ENCODE measurements at places on chromosomes 6 and 20.

GRCh38 chr6:12826584-12826983 lies 110.0 kb downstream of the PHACTR1 start:
- DNase-seq: no peak

DNA sequence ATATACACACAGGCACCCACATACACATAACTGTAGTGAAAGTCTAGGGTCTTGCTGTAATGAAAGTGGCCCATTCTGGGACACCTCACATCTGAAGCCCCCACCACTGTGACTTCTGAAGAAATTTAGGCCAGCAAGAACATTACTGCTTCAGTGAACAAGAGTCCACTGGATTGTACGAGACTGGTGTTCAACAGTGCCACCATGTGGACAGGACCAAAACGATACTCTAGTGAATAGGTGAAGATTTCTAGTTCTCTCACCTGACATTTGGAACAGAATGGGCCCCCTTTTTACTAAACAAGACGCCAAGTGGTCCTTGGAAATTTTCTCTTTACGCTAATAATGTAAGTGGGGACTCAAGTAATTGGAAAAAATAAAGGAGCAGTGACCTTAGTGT lies 156.9 kb downstream of the MAFB start:
- DNase-seq: no peak

DNA sequence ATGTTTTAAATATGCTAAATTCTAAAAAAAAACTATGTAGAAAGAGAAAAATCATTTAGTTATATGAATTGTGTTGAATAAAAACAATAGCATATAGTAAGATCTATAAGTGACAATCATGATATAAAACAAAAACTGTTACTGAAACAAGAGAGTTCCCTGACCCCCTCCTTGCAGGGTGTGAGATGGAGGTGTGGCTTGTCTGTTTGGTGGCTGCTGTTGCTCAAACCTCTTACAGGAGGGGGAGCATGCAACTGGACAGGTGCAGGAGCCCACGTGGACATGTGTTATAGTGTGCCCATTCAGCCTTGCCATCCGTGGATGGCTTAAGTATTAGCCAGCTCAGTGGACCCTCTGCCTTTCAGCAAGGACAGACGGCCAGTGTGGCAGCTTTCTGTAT lies 206.7 kb downstream of the MOXD1 start:
- DNase-seq: no peak

- DNase-seq: no peak
Observed at GRCh38 chr6:159508931-159509330, 184.1 kb downstream of the SOD2 start.

GRCh38 chr6:44025226-44025625 lies 102.0 kb downstream of the MRPL14 start:
- DNase-seq: no peak

GRCh38 chr20:16209951-16210361 lies 363.3 kb downstream of the KIF16B start:
- DNase-seq: no peak

DNA sequence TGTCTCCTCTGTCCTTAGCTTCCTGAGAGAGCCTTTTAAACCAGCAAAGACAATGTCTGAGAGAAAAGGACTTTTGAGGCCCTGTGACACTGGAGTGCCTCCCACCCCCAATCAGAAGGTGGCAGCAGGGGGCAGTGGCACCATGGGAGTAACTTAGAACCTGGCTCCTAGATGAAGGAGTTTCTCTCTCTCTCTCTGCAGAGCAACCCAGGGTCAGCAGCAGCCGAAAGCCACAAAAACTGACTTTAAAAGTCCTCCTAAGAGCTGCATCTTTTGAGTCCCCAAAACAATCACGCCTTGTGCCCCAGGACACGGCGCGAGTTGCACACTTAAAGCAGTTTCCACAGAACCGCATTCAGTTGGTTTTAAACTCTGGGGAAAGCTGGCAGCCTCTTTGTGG lies 5.3 kb upstream of the TCP11 start:
- peak; percentile 43 for DNase-seq

DNA sequence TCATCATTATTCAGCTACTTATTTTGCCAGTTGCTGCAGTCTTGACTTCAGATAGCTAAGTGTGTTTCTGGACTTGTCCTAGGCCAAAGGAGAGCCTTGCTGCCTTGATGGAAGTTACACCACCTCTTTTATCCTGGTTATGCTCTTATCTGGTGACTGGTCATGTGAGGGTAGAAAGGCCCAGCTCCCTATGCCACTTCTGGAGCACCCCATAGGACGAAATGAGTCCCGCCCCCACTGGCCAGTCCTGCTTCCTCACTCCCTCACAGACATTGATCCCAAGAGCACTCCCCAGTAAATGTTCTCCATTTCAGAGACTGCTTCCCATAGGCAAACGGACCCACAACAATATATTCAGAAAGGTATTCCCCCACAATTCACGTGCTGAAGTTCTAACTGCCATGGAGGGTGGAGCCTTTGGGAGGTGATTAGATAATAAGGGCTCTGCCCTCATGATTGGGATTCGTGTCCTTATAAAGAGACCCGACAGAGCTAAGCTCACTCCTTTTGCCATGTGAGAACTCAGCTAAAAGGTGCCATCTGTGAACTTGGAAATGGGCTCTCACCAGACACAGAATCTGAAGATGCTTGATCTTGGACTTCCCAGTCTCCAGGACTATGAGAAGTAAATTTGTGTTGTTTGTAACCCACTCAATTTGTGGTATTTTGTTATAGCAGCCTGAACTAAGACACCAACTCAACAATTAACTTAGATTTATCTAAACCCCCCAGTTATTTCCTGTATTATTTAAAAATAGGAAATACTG lies 21.5 kb upstream of the ELOVL2 start:
- DNase-seq: no peak

GRCh38 chr6:66179361-66179760 lies 472.3 kb upstream of the EYS start:
- no peak for DNase-seq

- no peak for DNase-seq
Observed at GRCh38 chr6:154981079-154981870, 13.8 kb upstream of the TIAM2 start.

DNA sequence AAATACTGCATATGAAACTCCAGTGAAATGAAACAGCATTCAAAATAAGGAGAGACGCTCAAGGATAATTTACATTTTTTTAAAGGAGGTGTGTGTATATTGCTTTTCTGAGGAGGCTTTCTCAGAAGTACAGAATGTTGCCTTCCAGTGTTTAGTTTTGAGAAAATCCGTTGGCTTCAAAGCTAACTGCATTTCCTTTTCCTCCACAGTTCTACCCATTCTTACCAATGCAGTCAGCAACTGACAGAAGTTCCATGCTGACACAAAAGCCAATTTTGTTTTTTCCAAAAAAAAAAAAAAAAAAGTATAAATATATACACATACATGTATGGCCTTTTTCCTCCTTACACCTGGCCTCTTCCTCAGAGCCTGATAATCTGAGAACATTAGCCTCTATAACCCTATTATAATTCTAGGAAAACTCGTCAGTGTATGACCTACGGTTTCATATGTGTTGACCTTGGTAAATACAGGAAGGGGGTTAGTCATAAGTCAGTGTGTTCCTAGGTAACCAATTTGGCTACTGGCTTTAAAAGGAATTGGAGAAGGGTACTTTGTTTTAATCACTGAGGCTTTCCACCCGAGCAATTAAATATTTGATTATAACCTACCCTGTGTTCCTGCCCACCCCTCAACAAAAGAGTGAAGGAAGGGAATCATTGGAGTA lies 24.2 kb downstream of the MGME1 start:
- no peak for DNase-seq

- no peak for DNase-seq
Observed at GRCh38 chr6:33017018-33017417, 7.6 kb upstream of the HLA-DOA start.

DNA sequence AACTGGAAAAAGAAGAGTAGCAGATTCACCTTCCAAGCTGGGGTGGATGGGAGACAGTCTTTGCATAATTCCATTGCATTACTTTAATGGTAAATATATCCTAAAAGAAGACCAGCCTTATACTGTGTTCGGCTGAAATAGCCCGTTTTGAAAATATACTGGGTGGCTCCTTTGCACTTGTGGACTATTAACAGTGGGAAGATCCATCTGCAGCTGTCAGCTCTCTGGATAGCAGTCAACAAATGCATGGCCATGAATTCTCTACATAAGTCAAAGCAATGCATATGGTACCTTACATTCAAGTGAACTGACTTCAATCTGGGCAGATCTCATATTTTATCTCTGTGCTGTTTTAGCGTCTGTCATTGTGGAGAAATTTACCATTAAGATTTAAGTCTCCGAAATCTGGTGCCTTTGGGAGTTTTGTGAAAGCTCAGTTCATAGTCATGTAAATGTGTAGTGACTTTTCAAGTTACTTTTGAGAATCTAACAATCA lies 400.6 kb upstream of the RNF217 start:
- no peak for DNase-seq

GRCh38 chr20:51481341-51481914 lies 61.1 kb downstream of the NFATC2 start:
- no peak for DNase-seq

GRCh38 chr6:140203661-140204147 lies 829.3 kb upstream of the CITED2 start:
- no peak for DNase-seq

- no peak for DNase-seq
Observed at GRCh38 chr6:17036065-17036393, 65.8 kb upstream of the STMND1 start.

DNA sequence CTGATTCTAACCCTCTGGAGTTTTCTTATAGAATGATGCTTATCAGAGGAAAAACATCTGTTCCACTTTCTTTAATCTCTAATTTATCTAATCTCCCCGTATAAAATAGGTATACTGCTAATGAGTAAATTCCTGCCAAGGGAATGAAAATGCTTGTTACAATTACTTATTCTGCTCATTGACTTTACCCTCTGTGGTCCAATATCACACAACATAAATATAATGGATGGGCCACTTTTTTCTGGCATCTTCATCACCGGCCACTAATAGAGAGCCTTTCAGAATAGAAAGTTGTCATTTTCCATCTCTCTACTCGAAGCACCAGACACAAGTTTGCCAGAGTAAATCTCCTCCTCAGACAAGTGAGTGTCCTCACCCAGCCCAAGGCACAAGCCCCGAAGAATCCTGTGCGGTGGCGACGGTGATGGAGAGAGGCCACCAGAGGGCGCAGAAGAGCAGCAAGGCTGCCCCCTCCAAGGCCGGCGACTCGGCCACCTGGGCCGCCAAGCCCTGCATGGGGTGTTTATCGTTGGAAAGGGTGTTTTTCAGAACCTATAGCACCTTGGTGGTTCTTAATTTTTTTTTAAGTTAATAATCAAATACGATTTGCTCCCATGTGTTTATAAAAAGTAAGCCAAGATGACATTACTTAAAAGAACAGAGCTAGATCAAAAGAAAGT lies 212.9 kb upstream of the ARID1B start:
- peak; percentile 77 for DNase-seq

GRCh38 chr6:149513915-149514314 lies 29.1 kb upstream of the ZC3H12D start:
- no peak for DNase-seq

- DNase-seq: no peak
Observed at GRCh38 chr6:83601119-83601518, 88.8 kb downstream of the PRSS35 start.

GRCh38 chr6:108716801-108717791 lies 131.1 kb upstream of the ARMC2 start:
- DNase-seq: no peak

- no peak for DNase-seq
Observed at GRCh38 chr6:135274561-135275293, 93.6 kb downstream of the MYB start.

DNA sequence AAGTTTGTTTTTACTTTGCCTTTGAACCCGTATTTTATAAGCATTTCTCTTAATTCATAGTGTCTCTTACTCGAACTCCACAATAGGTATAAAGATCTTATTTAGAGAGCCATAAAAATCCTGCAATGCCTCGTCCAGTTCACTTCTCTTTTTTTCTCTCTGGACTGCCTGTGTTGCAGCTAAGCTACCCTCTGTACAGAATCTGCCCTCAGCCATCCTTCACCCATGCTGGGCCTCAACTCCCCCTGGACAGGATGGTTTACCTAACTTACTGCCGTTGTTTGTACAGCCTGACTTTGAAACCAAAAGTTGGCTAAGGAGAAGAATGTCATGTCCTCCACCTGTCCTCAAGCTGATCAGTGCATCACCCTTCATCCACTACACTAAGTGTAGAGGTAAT lies 10.4 kb downstream of the QRSL1 start:
- DNase-seq: no peak

DNA sequence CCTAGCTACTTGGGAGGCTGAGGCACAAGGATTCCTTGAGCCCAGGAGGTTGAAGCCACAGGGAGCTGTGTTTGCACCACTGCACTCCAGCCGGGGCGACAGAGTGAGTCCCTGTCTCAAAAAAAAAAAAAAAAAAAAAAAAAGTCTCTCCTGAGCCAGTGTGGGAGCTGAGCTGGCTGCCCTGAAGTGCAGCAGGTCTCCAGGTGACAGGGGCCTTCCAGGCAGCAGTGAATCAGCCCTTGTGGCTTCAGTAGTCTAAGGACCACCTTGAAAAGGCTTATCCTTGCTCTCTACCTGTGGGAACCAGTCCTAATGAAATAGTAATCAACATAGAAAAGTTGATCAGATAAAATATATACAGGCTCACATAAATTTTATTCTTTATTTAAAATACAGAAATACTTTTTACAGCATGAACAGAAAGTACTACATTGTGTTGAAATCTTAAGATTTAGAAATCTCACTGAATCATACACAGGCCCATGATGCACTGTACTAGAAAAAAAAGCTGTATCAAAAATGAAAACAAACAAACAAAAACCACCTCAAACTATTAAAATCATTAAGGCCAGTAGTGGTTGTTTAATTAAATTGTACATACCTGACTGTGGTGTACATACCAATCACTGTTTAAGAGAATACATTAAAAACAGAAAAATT lies 128.9 kb downstream of the SCML4 start:
- DNase-seq: no peak

DNA sequence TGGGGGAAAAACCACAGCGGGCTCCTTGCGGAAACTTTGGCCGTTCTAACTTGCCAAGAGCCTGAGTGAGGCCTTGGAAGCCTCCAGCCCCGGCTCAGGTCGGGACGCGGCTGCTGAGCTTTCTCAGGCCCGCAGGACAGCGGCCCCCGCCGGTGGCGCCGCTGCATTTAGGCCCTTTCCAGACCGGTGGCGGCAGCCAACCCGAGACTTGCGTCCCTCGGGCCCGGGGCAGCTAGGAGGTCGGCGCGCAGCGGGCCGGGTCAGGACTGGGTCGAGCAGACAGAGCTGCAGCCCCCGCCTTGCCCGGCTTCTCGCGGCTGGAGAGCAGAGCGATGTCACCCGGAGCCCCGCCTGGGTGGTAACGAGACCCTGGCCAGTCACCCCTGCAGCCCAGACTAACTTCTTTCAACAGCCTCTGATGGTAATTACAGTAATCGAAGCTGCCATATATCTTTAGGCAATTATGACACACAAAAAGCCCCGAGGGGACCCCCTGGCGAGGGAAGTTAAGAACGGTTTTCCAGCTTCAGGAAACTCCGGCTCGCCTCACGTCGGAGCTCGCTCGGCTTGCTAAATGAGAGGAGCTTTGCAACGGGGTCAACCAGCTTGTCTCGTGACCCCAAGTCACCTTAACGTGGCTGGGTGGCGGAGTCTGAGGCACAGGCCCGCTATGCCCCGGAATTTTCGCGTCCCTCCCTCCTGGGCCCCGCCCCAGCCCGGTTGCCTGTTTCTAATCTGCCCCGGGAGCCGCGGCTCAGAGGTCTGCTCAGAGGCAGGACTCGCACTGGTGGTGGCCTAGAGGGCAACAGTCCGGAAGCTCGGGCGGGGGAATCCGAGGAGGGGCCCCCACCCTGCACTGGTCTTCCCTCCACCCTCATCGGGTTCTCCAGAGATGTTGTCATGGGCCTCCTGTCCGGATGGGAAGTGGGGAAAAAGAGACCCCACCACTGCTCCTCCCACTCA lies 3.0 kb downstream of the NR2E1 start:
- no peak for DNase-seq

GRCh38 chr6:109793021-109793420 lies 101.9 kb downstream of the FIG4 start:
- DNase-seq: no peak

All from cerebellar cortex (tissue), 1 donor.